ENCODE measurements at places on chromosomes 3 and 15.

GRCh38 chr15:98123834-98124233, 163.3 kb downstream of the ARRDC4 start:
- DNase-seq: no peak

DNA sequence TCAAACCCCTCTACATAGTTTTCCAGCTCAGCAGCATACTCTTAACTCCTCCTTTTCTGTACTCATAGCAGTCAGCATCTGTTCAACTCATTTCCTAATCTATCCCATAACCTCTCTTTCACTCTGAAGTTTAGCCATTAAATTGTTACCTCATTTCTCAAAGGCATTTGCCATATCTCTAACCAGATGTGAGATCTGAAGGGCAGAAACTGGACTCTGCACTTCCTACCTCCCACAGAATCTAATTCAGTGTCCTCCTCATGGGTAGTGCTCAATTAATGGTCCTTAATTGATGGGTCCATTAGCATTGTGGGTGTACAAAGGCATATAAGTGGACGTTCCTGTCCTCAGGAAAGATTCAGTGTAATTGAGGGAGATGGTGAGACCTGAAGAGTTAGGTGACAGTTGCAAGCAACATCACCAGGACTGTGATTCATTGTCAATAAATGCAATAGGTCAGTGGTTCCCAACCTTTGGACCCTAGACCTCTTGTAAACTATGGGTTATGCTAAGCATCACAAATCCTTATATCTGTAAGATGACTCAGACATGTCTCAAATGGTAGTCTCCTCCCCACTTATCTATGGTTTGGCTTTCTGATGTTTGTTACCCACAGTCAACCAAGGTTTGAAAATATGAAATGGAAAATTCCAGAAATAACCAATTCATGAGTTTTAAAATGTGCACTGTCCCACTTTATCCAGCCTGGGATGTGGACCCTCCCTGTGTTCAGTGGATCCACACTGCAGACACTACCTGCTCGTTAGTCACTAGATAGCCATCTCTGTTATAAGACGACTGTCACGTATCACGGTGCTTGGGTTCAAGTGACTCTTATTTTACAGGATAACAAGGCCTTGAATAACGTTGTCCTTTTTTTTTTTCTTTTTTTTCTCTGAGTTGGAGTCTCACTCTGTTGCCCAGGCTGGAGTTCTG, 25.0 kb upstream of the UACA start:
- DNase-seq: no peak

DNA sequence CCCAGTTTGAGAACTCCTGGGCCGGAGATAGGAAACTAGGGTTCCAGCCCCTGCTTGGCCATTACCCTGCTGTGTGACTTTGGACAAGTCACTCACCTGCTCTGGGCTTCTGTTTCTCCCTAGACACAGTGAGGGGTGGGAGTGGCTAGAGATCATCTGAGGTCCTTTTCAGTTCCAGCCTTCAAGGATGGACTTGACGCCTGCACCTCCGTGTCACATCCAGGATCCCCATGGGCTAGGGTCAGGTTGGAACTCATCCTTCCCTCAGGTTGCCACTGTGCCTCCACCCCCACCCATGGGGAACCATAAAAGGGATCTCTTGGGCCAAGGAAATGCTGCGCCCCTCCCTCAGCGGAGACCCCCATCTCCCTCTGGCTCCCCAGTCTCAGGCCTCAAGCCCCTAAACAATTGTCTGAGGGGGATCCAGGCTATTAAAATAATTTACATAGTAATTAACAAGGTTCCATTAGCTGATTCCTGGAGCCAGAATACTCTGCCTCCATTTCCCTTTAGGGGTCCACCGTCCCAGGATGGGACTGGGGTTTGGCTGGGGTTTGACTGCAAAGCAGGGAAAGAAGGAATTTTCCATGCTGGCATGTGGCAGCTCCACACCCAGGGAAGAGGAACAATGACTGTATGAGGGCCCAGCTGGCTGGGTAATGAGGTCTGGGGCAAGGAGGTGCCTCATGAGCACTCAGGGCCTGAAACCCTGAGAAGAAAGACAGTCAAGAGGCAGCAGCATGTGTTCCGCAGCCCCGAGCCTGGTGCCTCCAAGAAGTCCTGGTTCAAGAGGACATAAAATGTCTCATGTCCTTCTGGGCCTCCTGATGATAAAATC, 177.7 kb downstream of the SMAD6 start:
- DNase-seq: no peak

GRCh38 chr3:185056908-185057307, 96.0 kb downstream of the C3orf70 start:
- no peak for DNase-seq
